ENCODE measurements at places on chromosomes 1 and 21. TPM values are rescaled to one million over a fixed set of nuclear protein-coding genes. Genes with fewer than 3 reads are reported as not detected.

DNA sequence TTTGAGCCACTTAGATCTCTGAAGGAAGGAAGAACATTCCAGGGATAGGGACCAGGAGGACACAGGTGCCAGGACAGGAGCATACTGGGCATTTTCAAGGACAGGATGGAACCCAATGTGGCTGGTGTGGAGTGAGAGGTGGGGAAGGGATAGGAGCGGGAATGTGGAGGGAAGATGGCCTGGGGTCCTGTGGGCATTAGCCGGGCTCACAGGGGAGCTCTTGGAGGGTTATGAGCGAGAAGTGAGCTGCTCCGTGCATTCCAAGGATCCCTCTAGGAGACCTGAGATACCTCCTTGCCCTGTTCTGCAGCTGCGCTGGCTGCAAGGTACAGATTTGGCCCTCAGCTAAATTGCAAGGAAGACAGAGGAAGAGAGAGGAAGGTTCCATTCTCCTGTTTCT is 87.5 kb downstream of the IER5 start:
- H3K4me3 ChIP-seq: no peak overlapping the region
- H3K27me3 ChIP-seq: no peaks in the 10 kb centered on the region
- H3K27ac ChIP-seq: no peak overlapping the region
- no peak for DNase-seq

DNA sequence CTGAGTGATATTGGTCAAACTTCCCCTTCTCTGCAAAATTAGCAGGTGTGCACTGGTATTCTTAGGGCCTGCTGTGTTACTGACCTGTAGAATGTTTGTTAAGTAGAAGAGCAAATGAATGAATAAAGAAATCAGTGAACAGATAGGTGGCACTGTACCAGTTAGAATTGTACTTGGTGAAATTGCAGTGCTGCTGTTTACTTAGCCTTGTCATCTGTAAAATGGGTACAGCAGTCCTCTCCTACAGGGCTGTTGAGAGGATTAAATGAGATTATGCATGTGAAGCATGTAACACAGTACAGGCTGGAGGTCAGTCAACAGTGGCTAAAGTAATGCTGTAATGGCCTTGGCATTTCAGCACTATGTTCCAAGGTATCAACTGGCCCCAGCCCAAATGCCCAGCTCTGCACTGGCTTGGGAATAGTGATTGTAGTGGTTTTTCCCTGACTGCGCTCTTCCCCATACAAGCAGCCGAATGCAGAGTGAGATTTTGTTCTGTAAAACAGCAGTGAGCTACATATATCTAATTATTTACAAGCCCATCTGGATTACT is 10.5 kb downstream of the VANGL1 start:
- H3K4me1 ChIP-seq: peaks cover 43% of the 10 kb centered on the region
- no peaks in the 10 kb centered on the region for H3K36me3 ChIP-seq
- H3K27ac ChIP-seq: no peak overlapping the region

GRCh38 chr21:15445327-15445726 is 284.5 kb upstream of the USP25 start:
- H3K4me1 ChIP-seq: no peaks in the 10 kb centered on the region
- no peaks in the 10 kb centered on the region for H3K36me3 ChIP-seq
- no peak overlapping the region for H3K4me3 ChIP-seq
- H3K27me3 ChIP-seq: no peaks in the 10 kb centered on the region
- DNase-seq: no peak

- peaks cover 6% of the 10 kb centered on the region for H3K4me1 ChIP-seq
- no peaks in the 10 kb centered on the region for H3K27me3 ChIP-seq
- no peak overlapping the region for H3K27ac ChIP-seq
- no peaks in the 10 kb centered on the region for H3K36me3 ChIP-seq
- no peak overlapping the region for H3K4me3 ChIP-seq
- DNase-seq: no peak
These were observed 8.4 kb downstream of the MTF2 start for GRCh38 chr1:93087532-93087931.

Gene CFAP45
- total RNA-seq: 0.45 TPM

Gene C1orf185
- total RNA-seq: not detected

- peak overlapping the region; percentile 57 for H3K4me3 ChIP-seq
- H3K36me3 ChIP-seq: no peaks in the 10 kb centered on the region
- H3K27ac ChIP-seq: no peak overlapping the region
- peaks cover 11% of the 10 kb centered on the region for H3K4me1 ChIP-seq
These were observed 575 bp downstream of the TRIM67 start for GRCh38 chr1:231162297-231162969.

Gene KIF21B
- 0.44 TPM for total RNA-seq

Gene LCE2C
- total RNA-seq: not detected

- H3K36me3 ChIP-seq: no peaks in the 10 kb centered on the region
- H3K4me3 ChIP-seq: no peak overlapping the region
- H3K27ac ChIP-seq: no peak overlapping the region
- H3K4me1 ChIP-seq: peaks cover 6% of the 10 kb centered on the region
- no peak for DNase-seq
- H3K27me3 ChIP-seq: no peaks in the 10 kb centered on the region
These were observed 44.1 kb upstream of the ATP2B4 start for GRCh38 chr1:203582568-203582967.

Gene OMA1
- total RNA-seq: 40.5 TPM

- DNase-seq: no peak
- H3K4me3 ChIP-seq: no peak overlapping the region
- H3K4me1 ChIP-seq: no peaks in the 10 kb centered on the region
- H3K27me3 ChIP-seq: no peaks in the 10 kb centered on the region
- H3K27ac ChIP-seq: no peak overlapping the region
- no peaks in the 10 kb centered on the region for H3K36me3 ChIP-seq
These were observed 497.1 kb upstream of the PLXNA2 start for GRCh38 chr1:208741296-208741695.

DNA sequence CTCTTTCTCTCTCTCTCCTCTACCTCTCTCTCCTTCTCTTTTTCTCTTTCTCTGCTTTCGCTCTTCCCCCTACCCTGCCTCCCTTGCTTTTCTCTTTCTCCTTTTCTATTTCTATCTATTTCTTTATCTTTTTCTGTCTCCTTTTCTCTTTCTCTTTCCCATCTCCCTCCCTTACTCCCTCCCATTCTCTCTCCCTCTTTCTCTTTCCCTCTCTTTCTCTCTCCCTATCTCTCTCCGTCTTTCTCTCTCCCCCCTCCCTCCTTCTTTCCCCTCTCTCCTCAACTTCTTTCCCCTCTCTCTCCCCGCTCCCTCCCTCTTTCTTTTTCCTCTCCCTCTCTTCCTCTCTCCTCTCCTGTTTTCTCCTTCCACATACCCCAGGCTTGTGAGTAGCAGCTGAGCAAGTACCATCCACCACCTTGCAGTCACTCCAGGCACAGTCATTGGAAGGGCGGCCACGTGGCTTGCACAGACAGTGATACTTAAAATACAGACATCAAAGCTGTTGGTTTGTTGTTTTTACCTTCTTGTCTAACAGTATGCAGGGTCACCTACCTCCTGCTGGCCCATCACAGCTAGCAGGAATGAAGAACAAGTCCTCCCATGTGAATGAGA is 209.1 kb upstream of the COA6 start:
- H3K27me3 ChIP-seq: peaks cover 8% of the 10 kb centered on the region
- no peak for DNase-seq
- no peak overlapping the region for H3K27ac ChIP-seq
- H3K4me1 ChIP-seq: no peaks in the 10 kb centered on the region

DNA sequence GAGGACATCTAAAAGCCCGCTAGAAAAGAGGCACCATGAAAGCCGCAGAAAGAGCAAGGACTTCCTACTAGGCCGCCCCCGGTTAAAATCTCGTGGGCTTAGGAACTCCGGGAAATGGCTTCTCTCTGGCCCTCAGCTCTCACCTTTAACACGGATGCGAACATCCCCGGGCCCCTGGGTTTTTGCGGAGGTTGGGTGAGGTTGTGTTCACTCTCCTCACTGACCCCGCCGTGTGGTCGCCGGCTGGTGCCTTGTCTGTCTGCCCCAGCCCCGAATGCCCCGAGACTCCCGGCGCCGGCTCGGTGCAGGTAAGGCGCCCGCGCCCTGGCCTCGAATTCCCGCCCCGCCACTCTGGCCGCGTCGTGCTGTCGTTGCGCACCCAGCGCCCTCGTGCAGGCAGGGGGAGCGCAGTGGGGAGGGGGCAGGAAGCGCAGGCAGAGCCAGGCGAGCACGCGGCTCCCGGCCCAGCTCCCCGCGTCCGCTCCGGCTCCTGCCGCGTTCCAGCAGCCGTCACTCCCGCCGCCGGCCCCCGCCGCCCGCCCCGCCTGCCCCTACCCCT is at the start of gene SHISAL2A:
SHISAL2A (plus strand) TSS at position 437 of the 559 bp plus-strand sequence. CDS start 326 bp downstream, outside the sequence.
- H3K27me3 ChIP-seq: peaks cover 11% of the 10 kb centered on the region
- peak within 1 kb of the TSS; percentile 39 for H3K4me3 ChIP-seq
- peak within 1 kb of the TSS; percentile 84 for H3K27ac ChIP-seq
- peak; percentile 15 for DNase-seq
- H3K36me3 ChIP-seq: no peaks in the 10 kb centered on the region

Gene KANK4
- total RNA-seq: 0.61 TPM

- no peaks in the 10 kb centered on the region for H3K4me1 ChIP-seq
- H3K36me3 ChIP-seq: no peaks in the 10 kb centered on the region
- H3K27ac ChIP-seq: no peak overlapping the region
- no peaks in the 10 kb centered on the region for H3K27me3 ChIP-seq
- no peak overlapping the region for H3K4me3 ChIP-seq
These were observed 24.1 kb downstream of the SMYD3 start for GRCh38 chr1:246482805-246483568.

DNA sequence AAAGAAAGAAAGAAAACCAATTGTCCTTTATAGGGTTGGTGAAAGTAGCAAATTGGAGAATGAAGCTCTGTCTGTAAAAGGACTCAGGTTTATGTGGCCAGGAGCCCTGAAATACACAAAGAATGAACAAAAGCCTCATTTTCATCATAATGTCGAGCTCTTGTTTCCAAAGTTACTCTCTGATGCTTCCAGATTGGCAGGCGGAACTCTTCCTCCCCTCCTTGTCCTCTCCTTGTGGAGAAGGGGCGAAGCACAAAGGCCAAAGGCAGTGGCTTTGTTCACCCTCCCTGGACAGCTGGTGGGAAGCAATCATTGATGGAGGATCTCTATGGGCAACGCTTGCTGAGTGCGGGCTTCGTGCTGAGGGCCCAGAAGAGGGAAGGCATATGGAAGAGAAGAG is 5.6 kb downstream of the CA6 start:
- H3K4me1 ChIP-seq: peaks cover 5% of the 10 kb centered on the region
- no peak overlapping the region for H3K4me3 ChIP-seq
- no peaks in the 10 kb centered on the region for H3K27me3 ChIP-seq
- no peaks in the 10 kb centered on the region for H3K36me3 ChIP-seq

- H3K27me3 ChIP-seq: peaks cover 10% of the 10 kb centered on the region
- no peaks in the 10 kb centered on the region for H3K36me3 ChIP-seq
- H3K4me3 ChIP-seq: no peak overlapping the region
- no peak overlapping the region for H3K27ac ChIP-seq
- DNase-seq: no peak
These were observed 43.2 kb downstream of the GJA5 start for GRCh38 chr1:147717051-147717705.

DNA sequence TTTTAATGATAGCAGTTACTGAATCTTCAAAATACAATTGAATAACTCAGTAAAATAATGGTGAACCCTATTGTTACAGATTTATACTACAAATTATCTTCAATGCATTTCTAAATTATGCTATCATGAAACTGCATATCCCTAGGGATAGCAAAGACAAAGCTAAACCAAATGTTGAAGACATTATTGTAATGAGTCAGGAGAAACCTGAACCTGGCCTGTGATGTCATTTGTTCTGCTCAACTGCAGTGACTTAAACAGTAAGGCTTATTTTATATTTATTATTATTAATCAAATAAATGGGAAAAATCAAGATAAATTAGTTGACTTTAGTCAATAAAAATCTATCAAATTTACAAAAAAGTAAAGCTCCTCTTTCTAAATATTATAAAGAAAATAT is 100.3 kb downstream of the UCHL5 start:
- no peaks in the 10 kb centered on the region for H3K27me3 ChIP-seq
- no peak overlapping the region for H3K27ac ChIP-seq
- no peak for DNase-seq

DNA sequence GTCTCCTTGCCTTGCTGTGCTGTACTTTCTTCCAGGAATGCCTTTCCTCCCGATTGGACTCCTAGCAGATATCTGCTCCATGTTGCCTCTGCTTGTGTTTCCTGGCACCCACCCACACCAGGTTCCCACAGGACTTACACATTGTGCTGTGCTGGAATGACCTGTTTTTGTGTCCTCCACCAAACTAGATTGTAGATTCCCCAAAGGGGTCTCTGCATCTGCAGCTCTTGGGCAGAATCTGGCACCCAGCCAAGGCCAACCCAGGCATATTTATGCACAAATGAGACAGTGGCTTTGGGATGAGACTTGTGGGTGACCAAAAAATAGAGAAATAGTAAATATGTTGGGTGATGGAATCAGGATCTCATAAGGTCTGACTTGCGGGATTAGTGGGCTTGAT is 278.2 kb downstream of the RRAGC start:
- H3K4me3 ChIP-seq: no peak overlapping the region
- peaks cover 56% of the 10 kb centered on the region for H3K27me3 ChIP-seq
- H3K4me1 ChIP-seq: peaks cover 10% of the 10 kb centered on the region
- H3K36me3 ChIP-seq: no peaks in the 10 kb centered on the region
- DNase-seq: no peak

Gene GPX7
- 6.4 TPM for total RNA-seq

GRCh38 chr1:83917959-83918358 is 81.0 kb downstream of the TTLL7 start:
- peaks cover 17% of the 10 kb centered on the region for H3K36me3 ChIP-seq
- H3K27me3 ChIP-seq: no peaks in the 10 kb centered on the region
- no peaks in the 10 kb centered on the region for H3K4me1 ChIP-seq
- no peak for DNase-seq
- H3K27ac ChIP-seq: no peak overlapping the region

Gene OTUD7B
- 27.9 TPM for total RNA-seq

GRCh38 chr1:41626616-41627375 is 142.3 kb upstream of the EDN2 start:
- no peaks in the 10 kb centered on the region for H3K4me1 ChIP-seq
- no peak overlapping the region for H3K27ac ChIP-seq
- DNase-seq: no peak
- H3K4me3 ChIP-seq: no peak overlapping the region
- no peaks in the 10 kb centered on the region for H3K27me3 ChIP-seq

- H3K36me3 ChIP-seq: no peaks in the 10 kb centered on the region
- no peaks in the 10 kb centered on the region for H3K27me3 ChIP-seq
- H3K27ac ChIP-seq: no peak overlapping the region
These were observed 171.6 kb downstream of the NTPCR start for GRCh38 chr1:233121947-233122559.

Gene C8B
- not detected for total RNA-seq

DNA sequence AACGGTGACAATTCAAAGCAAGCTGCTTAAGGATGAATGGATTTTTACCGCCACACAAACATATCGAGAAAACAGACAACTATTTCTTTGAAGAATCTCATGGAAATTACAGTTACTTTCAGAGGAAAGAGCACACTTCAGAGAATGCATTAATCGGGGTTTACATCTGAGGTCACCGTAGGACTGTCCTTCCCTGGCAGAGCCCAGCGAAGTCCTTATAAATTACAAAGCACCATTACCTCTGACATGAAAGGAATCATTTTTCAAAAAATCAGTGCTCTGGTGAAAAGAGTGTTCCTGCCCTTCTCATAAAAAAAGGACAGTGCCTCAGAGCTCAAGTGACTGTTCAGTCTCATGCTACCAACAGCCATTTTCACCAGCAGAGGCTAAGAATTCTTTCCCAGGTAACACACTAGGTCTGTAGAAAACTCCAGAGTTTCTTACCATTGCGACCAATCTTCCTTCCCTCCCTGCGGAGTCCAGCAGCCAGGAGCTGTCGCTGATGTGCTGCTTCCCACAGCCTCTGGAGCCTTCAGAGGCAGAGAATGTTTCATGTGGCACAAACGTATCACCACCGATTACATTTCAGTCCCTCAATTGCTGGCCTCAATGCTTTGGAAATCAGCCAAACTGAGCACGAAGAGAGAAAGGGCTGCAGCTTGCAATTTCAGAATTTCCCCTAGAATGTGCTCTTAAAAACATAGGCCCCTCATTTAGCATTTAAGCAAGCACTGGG is 75.4 kb downstream of the PLD5 start:
- DNase-seq: no peak
- H3K4me1 ChIP-seq: no peaks in the 10 kb centered on the region
- peaks cover 28% of the 10 kb centered on the region for H3K27me3 ChIP-seq
- no peak overlapping the region for H3K4me3 ChIP-seq
- no peak overlapping the region for H3K27ac ChIP-seq

Gene CFAP107
- not detected for total RNA-seq
